ENCODE measurements at places on chromosomes 7 and 10. TPM values are rescaled to one million over a fixed set of nuclear protein-coding genes. Genes with fewer than 3 reads are reported as not detected.
A peak's percentile ranks its signal among the peaks of the same experiment; 100 is the strongest.

Gene ETV1
- total RNA-seq, result 61.6 TPM

Gene SLC37A3
- total RNA-seq, result 36.2 TPM

Gene HSPA12A
- total RNA-seq, result 9.1 TPM

Gene LRRC18
- 1.2 TPM for total RNA-seq

- DNase-seq, result no peak
These were observed 211.3 kb downstream of the CXCL12 start for GRCh38 chr10:44173608-44173894.

GRCh38 chr7:156638443-156639077, 2.0 kb upstream of the RNF32 start:
- DNase-seq, result no peak

- DNase-seq, result no peak
These were observed 4.1 kb downstream of the FRMD4A start for GRCh38 chr10:14326581-14326980.

- no peak for DNase-seq
These were observed 8.0 kb upstream of the FRA10AC1 start for GRCh38 chr10:93710333-93710909.

- no peak for DNase-seq
These were observed 99.4 kb downstream of the TPST1 start for GRCh38 chr7:66304536-66304935.

DNA sequence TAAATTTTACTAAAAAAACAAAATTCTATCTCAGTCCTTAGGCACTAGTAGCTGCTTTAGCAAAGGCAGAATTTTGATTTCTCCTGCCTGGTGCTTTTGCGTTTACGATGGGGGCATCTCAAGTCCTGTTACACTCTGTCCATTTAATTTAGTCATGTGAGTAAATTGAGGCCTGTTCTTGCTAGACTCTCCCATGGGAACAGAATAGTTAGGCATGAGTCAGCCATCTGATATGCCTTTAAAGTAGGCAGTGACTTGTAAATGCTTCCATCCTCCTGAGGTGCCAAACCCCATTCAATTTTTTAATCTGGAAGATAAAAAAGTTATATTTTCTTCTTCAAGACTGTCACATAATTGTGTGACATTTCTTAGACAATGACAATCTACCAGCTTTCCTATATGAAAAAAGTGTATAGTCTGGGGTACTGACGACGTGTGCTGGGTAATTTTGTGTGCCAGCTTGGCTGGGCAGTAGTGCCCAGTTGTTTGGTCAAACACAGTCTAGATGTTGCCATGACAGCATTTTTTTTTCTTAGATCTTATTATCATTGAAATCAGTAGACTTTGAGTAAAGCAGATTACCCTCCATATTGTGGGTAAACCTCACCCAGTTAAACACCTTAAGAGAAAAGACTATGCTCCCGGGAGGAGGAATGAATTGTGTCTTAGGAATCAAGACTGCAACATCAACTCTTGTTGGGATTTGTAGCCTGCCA, 603.4 kb downstream of the SORCS1 start:
- DNase-seq, result no peak

DNA sequence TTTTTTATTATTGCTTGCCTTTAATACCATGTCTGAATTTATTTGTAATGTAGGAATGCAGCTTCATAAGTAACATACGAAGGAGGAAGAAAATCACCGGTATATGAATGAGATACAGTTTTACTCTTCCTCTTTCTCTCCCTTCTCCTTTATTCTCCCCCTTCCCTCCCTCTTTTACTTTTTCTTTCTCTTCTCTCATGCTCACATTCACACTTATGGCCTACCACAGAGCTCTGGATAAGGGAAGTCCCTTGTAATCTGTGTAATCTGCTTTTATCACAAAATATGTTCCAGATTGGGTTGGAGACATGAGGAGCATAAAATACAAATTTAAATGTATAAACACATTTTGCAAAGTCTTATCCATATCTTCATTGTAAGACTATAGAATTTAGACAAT, 59.4 kb downstream of the MDFIC start:
- no peak for DNase-seq

DNA sequence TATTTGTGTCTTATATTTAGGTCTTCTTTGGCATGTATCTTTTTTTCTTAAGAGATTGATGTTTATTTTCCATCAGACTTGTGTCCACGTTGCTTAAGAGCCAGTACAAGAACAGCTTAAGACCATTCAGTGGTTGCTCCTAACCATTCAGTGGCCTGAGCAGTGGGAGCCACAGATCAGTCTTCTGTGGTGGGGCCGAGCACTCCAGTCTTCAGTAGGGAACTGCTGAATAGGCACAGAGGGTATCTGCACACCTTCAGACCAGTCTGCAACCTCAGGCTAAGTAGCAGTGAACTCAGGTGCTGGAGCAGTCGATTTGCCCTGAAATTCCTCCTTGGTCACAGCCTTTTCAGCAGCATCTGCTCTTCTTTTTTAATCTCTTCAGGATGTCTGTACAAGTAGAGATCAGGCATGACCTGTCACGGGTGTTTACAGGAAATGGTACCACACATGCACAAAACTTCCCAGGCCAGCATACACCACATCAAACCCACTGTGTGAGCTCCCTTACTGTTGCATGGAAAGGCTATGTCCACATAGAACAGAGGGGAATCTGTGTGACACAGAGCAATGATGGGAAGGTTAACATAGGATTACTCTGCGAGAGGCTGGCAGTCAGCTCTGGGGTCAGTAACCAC, 51.5 kb downstream of the FAM107B start:
- DNase-seq, result no peak

GRCh38 chr10:86048973-86049372, 317.6 kb downstream of the GRID1 start:
- no peak for DNase-seq

- no peak for DNase-seq
These were observed 57.5 kb downstream of the IPMK start for GRCh38 chr10:58210160-58210559.

- DNase-seq, result no peak
These were observed 96.1 kb downstream of the PIP4K2A start for GRCh38 chr10:22618078-22618785.

DNA sequence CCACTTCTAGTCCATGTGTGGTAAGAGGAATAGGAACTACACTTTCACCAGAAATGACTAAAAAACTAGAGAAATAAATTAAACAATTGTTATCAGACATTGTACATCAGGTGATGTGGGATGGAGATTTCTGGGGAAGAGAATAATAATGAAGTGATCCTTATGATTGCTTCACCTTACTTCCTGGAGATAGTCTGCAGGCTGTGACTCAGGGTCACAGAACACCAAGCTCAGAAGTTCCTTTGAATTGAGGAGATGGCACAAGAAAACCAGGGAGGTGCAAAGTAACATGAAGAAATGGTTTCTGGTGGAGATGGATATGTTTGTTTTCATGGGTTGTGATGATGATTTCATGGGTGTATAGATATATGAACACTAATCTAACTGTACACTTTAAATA, 44.5 kb downstream of the ZWINT start:
- no peak for DNase-seq

GRCh38 chr7:94529516-94529915, 19.9 kb downstream of the CASD1 start:
- DNase-seq, result no peak

DNA sequence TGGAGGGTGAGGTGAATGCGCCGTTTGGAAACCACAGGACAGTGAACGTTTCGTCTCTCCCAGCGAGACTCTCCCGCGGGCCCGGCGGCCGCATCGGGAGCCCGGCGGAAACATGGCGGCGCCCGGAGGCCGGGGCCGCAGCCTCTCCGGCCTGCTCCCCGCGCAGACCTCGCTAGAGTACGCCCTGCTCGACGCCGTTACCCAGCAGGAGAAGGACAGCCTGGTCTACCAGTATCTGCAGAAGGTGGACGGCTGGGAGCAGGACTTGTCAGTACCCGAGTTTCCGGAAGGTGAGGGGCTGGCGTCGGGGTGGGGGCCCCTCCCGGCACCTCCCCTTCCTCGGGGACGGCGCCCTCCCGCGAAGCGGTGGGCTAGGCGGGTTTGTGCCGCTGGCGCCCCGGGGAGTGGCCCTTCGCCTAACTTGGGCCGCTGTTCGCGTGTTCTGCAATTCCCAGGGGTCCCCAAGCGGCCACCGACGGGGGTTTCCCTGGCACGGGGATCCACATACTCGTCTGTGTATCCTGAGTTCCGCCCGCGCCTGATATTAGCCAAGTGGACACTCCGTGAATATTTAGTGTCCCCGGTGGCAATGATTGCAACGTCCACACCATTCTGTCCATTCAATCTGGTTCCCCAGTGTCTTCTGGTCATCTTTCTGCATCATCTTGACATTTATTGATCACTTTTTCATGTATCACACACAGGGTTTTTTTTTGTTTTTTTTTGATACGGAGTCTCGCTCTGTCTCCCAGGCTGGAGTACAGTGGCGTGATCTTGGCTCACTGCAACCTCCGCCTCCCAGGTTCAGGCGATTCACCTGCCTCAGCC, 514 bp downstream of the NHLRC2 start:
- DNase-seq, result peak; percentile 58

DNA sequence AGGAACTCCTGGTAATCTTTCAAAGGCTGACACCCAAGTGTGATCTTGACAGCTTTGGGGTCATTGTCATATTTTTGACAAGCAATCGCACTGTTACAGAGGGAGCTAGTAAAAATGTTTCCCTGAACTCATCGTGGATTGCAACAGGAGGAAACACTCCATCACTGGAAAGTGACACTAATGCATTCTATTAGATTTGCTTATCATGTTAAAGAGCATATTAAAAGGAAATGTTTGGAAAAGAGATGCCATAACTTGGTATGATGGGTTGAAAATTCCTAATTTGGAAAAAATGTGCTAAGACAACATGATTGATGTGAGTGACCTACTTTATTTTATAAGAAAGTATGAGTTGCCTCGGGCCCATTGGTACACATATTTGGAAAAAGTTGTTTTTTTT, 22.7 kb upstream of the EMX2 start:
- DNase-seq, result no peak

DNA sequence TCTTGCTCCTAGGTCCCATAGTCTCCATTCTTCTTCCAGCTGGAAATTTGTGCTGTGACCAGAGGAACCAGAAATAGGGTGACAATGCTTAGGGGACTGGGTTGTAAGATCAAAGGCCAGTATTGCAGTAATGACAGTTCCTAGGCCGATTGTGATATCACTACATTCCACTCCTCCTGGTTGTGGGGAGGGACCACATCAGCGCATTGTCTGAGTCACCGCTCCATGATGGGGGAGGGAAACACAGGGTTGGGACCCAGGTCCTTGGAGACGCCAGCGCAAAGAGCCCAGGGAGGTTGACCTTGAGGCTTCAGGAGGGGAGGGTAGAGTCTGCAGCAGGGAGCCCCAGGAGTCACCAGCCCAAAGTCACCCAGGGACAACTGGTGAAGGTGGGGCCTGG, 20.8 kb upstream of the GGCT start:
- no peak for DNase-seq

GRCh38 chr10:100807241-100807951, 62.0 kb downstream of the PAX2 start:
- no peak for DNase-seq

GRCh38 chr10:99233000-99233688, 2.5 kb downstream of the HPSE2 start:
- no peak for DNase-seq

DNA sequence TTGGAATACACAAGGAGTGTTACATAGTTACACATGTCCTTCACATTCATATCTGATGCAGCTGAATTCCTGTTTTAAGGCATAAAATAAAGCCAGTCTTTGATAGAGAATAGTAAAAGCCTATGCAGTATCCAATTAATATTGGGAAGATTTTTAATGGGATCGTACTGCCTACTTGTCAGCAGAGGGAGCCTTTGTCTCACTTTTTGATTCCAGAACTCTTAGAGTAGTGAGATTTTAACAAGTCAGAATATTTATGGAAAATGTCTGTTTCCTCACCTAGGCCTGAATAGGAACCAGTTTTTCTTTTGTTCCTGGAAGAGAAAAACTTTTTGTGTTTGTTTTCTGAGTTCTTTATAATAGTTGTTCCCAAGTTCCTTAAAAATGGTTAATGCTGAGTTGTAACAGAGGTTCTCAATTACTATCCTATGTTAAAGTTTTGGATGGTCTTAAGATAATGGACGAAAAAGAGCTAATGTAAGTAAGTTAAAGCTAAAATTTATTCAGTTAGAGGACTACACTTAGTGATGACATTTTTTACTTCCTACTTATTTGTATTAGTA, 114.0 kb downstream of the BBS9 start:
- no peak for DNase-seq

DNA sequence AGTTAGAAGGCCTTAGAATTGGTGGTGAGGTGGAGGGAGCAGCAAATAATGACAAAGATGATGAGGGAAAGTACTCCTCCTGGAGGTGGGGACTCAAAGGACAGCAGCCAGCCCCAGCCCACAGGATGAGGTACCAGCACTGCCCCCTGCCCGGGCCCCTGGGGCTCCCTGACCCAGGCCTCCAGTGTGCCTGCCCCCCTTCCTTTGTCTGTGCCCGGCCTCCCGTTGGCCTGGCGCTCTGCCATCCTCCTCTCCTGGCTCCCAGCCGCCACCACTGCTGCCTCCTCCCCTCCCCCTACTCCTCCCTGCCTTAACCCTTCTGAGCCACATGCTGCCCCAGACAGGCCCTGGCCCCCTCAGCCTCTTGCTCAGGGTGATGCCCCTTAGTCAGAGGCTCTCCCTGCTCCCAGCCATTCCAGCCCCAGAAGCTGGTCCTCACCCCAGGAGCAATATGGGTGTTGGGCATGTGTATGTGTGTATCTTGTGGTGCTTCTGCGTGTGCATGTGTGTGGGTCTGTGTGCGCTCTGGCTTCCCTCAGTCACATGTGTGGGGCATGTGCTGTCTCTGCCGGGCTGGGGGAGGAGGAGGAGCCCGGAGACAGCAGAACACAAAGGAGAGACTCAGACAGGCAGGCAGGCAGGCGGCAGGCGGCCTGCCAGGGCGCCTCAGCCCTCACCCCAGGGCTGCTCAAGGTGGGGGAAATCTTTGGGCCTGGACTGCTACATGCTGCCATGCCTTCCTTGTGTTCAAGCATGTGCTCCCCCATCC, 2.6 kb downstream of the LDB1 start:
- peak; percentile 84 for DNase-seq

DNA sequence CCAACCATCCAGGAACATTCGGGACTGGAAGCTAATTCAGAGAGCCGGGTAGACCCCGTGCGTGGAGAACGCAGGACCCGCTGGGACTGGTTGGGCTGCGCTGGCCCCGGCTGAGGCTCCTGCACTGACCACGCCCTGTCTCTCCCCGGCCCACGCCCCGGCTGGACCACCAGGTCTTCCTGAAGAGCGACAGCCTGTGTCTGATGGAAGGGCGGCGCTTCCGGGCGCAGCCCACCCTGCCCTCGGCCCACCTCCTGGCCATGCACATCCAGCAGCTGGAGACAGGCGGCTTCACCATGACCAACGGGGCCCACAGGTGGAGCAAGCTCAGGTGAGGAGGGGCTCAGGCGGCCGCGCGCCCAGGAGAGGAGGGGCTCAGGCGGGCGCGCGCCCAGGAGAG, 10.2 kb upstream of the UTF1 start:
- no peak for DNase-seq
